Mesothelial cell of epicardium (in vitro differentiated cells): ENCODE measurements at places on chromosomes 13 and 19. TPM values are rescaled to one million over a fixed set of nuclear protein-coding genes. Genes with fewer than 3 reads are reported as not detected.
A peak's percentile ranks its signal among the peaks of the same experiment; 100 is the strongest.

GTF2F1 gene
- total RNA-seq = 67.4 to 73.8 TPM (median 68.3 TPM) in 3 replicates

CGB3 gene
- total RNA-seq = not detected in 3 replicates

ZNF320 gene
- 36.1 to 41.5 TPM (median 36.9 TPM) in 3 replicates for total RNA-seq

TLE6 gene
- 4.3 to 7.6 TPM (median 6.9 TPM) in 3 replicates for total RNA-seq

- H3K27ac ChIP-seq = no peak overlapping the region
- peak; percentile 34 for DNase-seq
- no peak overlapping the region for H3K4me3 ChIP-seq
- peaks cover 8% of the 10 kb centered on the region for H3K27me3 ChIP-seq
- H3K4me1 ChIP-seq = peaks cover 44% of the 10 kb centered on the region
Measured at GRCh38 chr13:98143157-98143553, 261 bp downstream of the FARP1 start.

DNA sequence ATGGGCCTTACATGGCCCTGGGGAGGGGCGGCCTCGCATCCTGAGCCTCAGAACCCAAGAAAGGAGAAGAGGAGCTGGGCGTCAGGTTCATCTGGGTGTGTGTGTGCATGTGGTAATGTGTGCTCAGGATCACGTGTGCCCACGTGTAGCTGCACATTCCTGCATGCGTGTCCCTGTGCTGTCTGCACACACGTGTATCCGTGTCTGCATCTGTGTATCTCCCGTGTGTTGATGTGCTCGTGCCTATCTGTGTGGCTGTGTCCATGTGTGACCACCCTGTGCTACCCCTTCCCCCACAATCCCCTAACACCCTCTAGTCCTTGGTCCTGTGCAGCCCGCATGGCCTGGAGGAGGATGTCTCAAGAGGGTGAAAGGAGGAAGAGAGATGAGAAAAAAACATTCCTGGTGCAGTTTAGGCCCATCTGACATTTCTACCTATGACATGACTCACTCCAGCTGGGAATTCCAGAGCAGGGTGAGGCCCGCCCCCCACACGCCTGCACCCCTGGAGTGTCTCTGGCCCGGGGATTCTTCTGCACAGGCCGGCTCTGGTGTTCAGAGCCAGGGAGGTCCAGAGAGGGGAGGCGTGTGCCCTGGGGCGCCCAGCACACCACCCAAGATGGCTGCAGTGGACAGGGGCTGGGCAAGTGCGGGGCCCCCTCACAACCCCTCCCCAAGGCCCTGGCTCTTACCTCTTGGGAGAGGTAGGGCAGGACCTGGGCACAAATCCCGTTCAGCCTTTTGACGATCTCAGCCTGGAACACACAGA, 7.1 kb downstream of the TLE5 start:
- peaks cover 39% of the 10 kb centered on the region for H3K4me1 ChIP-seq
- no peak for DNase-seq

DNA sequence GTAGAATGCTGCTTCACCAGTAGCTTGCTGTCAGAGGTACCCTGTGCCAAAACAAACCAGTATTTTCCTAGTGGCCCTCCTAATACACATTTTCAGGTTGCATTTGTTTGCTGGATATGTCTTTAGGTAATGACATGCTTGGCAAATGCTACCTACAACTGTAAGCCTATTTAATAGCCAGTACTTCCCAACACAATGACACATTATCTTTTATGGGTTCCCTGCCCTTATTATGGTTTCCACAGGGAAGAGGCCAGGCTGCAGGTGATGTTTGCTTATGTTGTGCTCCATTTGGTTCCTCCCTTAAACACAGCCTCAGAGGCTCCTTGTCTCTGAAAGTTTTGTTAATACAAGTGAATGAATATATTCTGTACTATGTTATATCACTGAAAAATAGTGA, 24.7 kb downstream of the FRY start:
- no peak for DNase-seq
- no peaks in the 10 kb centered on the region for H3K36me3 ChIP-seq
- H3K27ac ChIP-seq = no peak overlapping the region
